Ascending aorta (tissue), 2 donors: ENCODE measurements at places on chromosomes 16 and 17. TPM values are rescaled to one million over a fixed set of nuclear protein-coding genes. Genes with fewer than 3 reads are reported as not detected.

DNA sequence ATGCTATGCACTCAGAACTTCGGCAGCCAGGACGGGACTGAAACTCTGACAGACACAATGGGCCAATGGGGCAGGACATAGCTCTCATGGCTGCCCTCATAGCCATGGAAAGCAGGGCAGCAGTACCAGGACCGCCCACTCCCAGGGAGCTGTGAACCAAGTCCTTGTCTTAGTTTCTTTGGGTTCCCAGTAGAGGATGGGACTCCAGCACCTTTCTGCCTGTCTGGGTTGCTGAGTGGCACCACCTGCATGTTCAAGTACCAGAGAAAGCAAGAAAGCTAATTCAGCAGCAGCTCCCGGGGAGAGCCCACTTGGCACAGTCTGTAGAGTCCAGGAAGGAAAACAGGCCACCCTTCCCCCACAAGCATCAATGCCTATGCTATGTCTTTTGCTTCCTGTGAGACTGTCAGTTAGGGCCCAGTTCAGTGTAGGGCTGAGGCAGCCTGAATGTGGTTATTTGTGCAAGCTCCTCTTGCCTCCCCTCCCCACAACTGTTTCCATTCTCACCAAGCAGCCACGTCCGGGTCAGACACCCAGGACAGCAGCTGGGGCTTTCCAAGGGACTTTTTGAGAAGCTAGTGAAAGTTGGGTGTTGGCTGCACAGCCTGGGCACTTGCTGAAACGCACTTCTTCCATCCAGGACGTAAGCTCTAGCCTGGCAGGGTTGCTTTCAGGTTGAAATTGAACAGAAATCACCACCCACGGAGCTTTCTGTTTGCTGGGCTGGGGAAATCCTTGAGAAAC is 7.8 kb downstream of the SUPT4H1 start:
- DNase-seq, result no peak

Gene LGALS9
- 34.3 TPM for total RNA-seq

DNA sequence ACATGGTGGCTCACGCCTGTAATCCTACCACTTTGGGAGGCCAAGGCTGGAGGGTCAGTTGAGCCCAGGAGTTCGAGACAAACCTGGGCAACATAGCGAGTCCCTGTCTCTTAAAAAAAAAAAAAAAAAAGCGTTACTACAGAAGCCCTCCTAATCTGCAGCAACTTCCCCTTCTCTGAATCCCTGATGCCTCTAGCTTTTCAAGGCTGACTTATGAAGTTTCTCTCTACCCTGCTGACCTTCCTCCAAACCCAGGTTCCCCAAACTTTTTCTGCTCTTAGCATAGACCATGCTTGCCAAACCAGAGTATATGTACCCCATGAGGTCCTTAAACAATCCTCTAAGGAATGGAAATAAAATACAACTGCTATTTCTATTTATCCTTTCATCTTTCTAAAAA is 16.4 kb downstream of the LYRM1 start:
- no peak for DNase-seq

DNA sequence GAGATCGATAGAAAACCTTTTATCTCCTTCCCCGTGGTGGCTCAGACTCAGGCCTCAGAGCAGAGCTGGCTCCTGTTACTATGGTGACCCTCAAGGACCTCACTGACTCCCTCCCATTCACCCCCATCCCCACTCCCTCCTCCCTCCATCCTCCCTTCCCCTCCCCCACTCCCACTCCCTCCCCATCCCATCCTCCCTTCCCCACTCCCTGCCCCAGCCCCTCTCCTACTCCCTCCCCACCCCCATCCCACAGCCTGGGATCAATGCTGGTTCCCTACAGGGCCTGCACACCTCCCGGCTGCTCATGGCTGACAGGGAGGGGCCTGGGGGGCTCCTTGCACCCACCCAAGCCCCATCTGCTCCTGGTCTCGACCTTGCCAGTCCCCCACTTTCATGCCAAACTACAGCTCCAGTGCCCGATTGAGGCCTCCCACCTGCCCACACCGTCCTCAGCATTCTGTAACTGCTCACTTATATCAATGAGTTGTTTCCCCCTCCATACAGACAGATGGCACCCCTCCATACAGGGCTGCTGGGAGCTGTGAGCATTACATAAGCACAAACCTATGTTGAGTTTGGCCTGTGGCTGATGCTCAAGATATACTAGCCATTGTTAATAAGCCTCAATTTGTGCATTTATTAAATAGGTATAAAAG is 11.6 kb upstream of the RAI1 start:
- no peak for DNase-seq

GRCh38 chr16:88686439-88687253 is at the start of gene SNAI3:
TSS of gene SNAI3 (minus strand) at chr16:88686507. CDS start at chr16:88686406, 101 bp downstream.
- DNase-seq, result no peak

Gene HOXB8
- total RNA-seq, result not detected

DNA sequence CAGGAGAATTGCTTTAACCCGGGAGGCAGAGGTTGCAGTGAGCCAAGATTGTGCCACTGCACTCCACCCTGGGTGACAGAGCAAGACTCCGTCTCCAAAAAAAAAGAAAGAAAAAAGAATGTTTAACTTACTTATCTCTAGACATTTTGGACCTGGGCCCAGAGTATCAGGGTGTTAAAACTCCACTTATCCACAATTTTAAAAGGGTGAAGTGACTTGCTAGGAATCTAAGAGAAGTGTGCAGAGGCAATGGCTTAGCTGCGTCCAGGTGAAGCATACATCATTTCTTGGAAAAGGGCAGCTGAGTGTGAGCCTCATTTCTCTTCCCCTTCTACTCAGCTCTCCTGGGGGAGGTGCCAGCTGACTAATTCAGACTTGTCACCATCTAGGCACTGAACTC is 25.1 kb downstream of the ALDH3A2 start:
- peak; percentile 78 for DNase-seq

Gene WSCD1
- 11.4 TPM for total RNA-seq

Gene PARN
- 3.8 TPM for total RNA-seq

Gene KRT39
- total RNA-seq, result not detected

GRCh38 chr16:83619381-83620150 is 188.2 kb upstream of the HSBP1 start:
- DNase-seq, result no peak

Gene UTS2R
- total RNA-seq, result not detected

GRCh38 chr17:28712032-28712704 is 480 bp upstream of the PROCA1 start:
- peak; percentile 76 for DNase-seq

DNA sequence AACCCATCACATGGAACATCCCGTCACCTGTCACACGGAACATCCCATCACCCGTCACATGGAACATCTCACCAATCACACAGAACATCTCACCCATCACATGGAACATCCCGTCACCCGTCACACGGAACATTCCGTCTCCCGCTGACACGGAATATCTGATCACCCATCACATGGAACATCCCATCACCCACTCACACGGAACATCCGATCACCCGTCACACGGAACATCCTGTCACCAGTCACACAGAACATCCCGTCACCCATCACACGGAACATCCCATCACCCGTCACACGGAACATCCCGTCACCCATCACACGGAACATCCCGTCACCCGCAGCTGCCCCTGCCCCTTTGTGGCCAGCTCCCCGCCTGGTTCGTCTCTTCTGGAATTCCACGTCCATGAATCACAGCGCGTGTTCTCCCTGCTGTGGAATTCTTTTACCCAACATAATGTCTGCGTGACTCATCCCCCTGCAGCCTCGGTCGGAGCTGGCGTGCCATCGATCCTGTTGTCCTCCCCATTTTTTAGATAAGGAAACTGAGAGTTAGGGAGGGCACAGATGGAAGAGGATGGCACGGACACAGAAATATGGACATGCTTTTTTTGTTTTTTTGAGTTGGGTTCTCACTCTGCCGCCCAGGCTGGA is 5.6 kb downstream of the CPNE7 start:
- no peak for DNase-seq

DNA sequence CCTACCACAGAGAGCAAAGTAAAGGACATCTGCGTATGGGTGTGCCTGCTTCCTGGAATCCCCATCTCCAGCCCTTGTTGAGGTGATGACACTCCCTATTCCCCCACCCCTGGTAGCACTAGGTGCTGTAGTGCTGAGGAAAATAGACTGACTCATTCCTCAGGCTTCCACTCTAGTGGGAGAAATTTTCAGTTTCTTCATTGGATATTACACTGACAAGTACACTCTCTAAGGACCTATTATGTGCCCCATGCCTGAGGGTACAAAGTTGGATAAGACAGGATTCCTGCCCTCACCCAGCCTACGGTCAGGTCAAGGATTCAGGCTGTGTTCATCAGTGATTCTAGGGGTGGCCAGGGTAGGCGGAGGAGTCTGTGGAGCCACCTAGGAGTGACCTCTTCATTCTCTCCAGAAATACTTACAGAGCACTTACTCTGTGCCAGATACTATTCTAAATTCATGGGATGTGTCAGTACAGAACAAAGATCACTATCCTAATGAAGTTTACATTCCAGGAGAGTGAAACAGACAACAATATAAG is 4.5 kb upstream of the ZC3H7A start:
- DNase-seq, result no peak

DNA sequence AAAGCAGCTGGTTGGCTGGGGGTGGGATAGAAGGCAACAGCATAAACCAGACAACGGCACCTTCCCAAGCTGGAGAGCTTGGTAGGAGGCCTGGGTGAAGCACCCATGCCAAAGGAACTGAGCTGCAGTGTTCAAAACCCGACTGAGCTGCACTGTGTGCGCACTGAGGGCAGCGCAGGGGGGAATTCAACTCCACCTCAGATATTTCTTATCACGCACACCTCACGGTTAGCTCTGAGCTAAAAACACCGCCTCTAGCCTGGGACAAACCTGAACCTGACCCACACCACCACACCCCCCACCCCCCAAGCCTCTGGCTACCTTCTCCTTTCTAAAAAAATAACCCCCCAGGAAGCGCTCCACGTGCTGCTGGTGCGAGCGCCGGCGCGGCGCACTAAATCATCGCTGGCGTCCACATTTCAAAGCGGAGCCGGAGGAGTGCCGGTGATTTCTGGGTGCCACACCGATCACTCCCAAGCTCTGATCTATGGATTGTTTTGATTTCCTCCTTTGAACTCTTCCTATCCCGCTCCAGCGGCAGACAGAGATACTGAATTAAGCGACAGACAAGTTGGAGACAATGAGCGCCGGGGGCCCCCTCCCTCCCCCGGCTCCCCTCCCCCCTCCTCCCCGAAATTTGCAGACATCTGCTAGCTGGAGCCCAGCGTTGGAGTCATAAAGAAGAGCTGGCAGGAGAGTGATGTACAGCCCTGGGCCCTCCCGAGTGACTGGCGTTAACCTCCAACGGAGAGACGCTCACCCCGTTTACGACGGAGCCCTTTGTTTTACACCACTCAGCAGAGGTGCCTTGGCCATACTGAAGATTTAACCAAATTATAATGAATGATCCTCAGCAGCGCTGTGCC is 85.0 kb downstream of the NOG start:
- no peak for DNase-seq

DNA sequence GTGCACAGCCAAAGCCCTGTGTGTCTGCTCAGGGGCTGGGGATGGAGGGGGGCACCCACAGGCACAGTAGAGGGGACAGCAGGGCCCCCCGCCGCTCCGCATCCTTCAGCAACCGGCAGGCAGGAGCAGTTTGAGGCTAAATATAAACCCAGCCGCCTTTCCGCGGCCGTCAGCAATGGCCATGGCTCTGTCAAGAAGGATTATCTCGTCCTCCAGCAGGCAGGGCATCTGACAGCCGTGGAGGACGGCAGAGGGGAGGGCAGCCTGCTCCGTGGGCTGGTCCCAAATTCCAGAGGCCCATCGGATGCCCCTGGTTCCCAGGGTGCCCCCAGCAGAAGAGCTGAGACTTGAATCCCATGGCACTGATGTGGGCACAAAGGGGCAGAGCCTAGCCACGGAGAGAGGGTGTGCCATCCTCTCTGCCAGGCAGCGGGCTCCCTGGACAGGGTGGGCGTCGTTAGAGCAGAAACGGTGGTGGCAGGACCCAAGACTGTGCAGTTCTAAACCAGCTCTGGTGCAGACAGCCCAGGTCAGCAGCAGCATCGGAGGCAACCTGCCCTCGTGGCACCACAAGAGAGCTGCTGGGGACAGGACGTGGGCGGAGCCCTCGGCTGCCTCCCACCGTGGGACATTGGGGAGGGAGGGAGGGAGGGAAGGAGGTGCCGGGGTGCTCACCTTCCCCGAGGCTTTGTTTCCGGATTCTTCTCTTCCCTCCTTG is 198.8 kb upstream of the CIBAR2 start:
- no peak for DNase-seq

GRCh38 chr16:66908762-66909559 is 9.7 kb downstream of the CDH16 start:
- DNase-seq, result no peak

Gene ZNF469
- total RNA-seq, result 3.0 TPM

- DNase-seq, result no peak
Observed at GRCh38 chr16:28149011-28149888, 62.5 kb downstream of the XPO6 start.

DNA sequence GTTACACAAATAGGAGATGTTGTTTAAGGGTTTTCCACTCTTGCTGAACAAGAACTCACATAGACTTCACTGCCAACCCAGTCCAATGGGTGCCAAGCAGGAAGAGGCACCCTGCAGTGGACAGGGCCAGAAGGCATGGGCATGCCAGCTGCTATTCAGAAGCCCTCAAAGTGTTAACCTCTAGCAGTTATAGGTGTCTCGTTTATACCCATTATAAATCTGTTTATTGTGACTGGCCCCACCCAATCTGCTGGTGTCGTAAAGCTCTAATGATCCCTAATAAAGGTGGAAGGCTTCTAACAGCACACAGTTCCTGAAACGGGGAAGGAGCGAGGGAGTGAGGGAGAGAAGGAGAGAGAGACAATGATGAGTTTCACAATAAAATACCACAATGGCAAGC is 23.9 kb downstream of the HNF1B start:
- no peak for DNase-seq
